ENCODE measurements at places on chromosomes 13 and 19.
A peak's percentile ranks its signal among the peaks of the same experiment; 100 is the strongest.

DNA sequence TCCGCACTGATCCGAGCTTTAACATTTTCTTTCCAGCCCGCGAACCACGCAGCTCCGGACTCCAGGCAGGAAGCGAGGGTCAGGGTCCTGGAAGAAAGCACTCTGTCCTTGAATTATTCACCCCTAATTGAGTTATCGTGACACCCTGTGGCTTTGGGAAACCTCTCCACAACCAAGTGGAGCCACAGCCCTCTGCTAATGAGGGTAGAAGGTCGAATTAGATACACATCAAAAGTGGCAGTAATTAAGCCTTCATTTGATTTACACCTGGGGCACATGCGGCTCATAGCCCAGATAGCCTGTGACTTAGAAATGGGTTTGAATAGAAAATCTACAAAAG is 15.9 kb upstream of the RNF17 start:
- no peak for DNase-seq

DNA sequence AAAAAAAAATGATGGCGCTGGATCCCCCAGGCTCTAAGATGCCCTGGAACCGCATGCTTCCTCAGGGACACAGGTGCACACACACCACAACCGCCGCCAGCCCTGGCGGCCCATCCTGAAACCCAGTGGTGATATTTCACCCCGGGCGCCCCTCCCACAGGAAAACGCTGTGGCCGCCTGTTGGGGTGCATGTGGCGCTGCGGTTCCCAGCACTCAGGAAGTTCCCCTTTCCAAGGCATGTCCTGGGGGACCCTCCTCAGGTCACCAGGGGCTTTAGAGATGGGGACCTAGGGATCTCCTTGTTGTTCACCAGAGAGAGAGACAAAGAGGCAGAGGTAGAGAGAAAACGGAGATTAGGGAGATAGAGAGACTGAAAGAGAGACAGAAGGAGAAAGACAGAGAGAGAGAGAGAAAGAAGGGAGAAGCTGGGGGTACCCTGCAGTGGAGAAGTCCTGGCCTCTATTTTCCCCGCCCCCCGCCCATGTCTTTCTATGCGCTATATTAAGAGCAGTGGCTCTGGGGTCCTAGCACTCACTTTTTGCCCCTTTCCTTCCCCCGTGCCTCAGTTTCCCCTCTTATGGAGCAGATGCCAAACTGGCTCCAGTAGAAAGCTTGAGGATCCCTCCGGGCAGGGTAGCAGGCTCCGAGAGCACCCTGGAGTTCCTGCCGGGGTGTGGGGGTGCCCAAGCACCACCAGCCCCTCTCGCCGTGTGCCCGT is 2.3 kb downstream of the ADGRE2 start:
- DNase-seq: peak; percentile 49

- no peak for DNase-seq
Measured at GRCh38 chr13:21427741-21428140, 31.4 kb downstream of the ZDHHC20 start.

DNA sequence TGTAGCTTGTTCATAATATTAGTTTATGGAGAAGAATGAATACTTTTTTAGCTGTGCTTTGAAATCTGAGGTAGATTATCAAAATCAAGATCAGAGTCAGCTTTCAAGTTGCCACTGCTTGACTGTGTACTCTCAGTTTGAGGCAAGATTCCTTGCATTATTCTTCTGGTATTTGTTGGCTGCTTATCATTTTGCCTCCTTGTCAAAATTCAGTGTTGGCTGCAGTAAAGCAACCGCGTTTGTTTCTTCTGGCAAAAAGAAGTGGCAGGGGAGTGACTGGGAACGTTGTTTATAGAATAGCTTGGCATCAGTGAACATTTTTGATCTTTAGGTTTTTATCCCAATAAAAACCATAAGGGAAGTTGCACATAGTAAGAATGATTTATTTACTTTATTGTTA is 419.3 kb upstream of the GPC6 start:
- no peak for DNase-seq

- no peak for DNase-seq
Measured at GRCh38 chr13:113413178-113413897, 40.0 kb downstream of the ADPRHL1 start.
